ENCODE measurements at places on chromosomes 4 and X.

- DNase-seq: no peak
Observed at GRCh38 chrX:57528670-57529255, 63.0 kb upstream of the ZXDB start.

GRCh38 chr4:180296036-180296599 is 1947.1 kb upstream of the TENM3 start:
- DNase-seq: no peak

DNA sequence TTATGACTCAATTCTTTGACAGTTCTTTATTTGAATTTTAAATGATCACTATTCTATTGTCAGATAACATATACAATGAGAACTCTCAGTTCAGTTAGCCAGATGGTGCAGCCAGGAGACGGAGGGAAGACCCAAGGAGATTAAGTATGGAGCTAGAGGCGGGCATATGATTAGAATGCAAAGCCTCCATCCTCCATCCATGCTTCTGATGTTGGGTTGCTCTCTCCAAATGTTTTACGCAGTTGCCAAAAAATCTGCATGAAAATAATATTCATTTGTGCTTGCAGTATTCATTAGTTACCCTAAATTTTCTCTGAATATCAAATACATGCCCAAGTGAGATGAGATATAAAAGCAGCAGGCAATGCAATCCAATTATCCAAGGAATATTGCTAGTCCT is 874.8 kb downstream of the C4orf33 start:
- DNase-seq: no peak

GRCh38 chrX:3521396-3521795 is 174.9 kb upstream of the MXRA5 start:
- no peak for DNase-seq

- no peak for DNase-seq
Observed at GRCh38 chr4:76601791-76602190, 166.8 kb downstream of the SHROOM3 start.

GRCh38 chrX:11781734-11782370 is 23.8 kb downstream of the MSL3 start:
- DNase-seq: no peak

DNA sequence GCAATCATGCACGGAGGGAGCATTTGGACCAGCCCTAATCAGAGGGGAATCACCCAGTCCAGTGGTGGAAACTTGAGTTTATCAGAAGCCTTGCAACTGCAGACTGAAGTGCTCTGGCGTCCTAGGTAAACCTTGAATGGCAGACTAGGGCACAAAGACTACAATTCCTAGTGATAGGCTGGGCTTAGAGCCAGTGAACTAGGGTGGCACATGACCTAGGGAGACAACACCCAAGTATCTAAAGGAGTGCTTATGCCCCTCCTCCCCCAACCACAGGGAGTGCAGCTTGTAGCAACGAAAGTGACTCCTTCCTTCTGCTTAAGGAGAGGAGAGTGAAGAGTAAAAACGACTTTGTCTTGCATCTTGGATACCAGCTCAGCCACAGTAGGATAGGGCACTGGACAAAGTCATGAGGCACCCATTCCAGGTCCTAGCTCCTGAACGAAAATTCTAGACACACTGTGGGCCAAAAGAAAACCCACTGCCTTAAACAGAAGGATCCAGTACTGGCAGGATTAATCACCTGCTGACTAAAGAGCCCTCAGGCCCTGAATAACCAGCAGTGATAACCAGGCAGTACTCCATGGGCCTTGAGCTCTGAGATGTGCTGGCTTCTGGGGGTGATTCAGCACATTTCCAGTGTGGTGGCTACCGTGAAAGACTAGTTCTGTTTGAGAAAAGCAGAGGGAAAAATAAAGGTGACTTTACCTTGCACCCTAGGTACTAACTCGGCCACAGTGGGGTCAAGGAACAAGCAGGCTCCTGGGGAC is 58.7 kb upstream of the STARD8 start:
- no peak for DNase-seq

DNA sequence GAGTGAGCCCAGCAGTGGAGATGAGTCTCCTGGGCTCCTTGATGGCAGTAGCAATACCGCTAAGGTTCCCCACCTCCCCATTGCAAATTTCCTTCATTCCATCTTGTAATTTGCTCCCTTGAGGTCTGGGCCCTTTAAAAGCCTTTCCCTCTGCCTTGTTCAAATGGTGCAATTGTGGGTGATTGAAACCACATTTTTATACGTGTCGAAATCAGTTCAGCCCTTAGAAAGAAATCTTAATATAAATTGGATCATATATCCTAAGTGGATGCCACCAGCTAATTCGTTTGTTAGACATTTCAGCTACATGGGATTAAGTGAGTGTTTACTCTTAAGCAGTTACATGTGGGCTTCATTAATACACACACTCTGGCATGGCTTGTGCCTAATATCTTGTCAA is 68.6 kb downstream of the NHS start:
- DNase-seq: no peak

- no peak for DNase-seq
Observed at GRCh38 chrX:25012793-25013631, 2.8 kb downstream of the ARX start.

GRCh38 chr4:25592736-25593135 is 62.9 kb upstream of the SLC34A2 start:
- no peak for DNase-seq

DNA sequence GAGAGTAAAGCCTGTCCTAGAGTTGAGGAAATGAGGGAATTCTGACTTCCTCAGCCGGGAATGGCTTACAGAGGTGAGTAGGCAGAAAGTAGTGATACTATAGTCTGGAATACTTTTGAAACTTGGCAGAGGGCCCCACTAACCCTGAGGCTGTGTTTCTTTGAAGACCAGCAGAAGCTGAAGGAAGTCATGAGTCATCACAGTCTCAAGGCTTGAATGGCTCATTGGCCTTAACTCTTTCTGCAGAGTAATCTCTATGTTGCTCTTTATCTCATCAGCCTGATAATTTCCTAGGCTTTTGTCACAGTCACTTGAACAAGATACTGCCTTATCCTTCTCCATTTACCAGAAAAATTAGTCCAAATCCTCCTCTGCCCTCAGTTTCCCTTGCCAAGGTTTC is 80.8 kb downstream of the ANKRD50 start:
- DNase-seq: no peak

- no peak for DNase-seq
Observed at GRCh38 chr4:69858690-69859089, 1.3 kb downstream of the SULT1E1 start.

- no peak for DNase-seq
Observed at GRCh38 chrX:45070116-45071007, 130.3 kb downstream of the DIPK2B start.

DNA sequence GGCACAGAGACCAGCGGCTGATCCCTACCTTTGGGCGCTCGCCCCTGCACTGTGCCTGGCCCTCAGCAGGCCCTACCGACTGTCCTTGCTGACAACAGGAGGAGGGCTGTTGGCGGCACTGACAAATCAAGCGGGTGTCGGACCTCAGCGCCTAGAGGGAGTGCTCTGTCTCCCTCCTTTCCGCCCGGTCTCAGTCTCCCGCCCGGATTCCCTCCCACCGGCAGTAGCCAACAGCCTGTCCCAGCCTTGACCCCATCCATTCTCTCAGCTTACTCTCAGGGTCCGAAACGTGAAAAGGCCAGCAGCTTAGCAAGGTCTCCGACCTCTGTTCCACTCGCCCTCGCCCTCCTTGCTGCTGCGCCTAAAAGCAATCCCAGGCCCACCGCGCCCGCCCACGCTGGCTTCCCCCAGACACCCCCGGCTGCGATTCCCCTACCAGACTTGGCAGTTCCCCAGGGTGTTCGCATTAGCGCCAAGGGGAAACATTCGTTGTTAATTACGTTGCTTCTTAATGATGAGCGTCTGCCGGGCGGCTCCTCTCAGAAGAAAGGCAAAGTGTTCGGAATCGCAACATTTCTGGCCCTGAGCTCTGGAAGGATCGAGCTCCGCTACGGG is 96.2 kb downstream of the SOWAHB start:
- no peak for DNase-seq

DNA sequence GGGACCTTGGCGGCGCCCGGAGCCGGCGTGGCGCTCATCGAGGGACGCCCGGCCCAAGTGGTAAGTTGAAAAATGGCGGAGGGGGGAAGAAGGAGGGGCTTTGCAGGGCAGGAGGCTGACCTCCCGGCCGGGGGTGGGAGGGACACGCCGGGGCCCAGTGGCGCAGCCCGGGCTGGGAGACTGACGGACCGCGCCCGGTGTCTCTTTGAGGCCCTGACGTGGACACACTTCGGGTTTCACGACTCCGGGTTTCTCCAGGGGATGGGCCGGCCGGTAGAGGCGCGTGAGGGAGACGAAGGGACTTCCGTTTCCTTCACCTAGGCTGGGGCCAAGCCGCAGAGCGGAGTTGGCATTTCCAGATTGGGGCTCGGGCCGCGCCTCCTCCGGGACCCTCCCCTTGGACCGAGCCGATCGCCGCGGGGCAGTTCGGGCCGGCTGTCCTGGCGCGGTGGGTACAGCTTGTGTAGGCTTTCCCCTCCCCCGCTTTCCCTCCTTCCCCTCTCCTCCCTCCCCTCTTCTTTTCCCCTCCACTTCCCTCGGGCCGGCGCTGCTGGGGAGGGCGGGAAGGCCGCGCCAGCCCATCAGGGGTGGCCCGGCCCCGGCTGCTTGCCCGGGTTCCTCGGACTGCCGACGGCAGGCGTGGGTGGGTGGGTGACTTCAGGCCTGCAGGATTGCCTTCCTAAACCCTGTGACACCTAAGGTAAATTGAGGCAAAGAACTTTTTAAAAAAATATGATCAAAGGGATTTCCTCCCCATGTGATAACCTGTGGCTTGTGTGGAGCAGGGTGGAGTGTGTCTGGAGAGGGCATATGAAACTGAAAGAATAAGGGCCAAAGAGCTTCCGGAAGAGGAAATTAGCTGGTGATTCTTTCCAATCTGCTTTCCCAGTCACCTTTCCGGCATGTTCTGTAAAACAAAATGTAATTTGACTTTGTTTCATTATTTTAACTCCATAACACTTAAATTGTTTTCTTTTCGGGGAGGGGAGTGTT is at the start of gene XIAP:
XIAP (plus strand) TSS at position 208 of the 993 bp plus-strand sequence. CDS start 25,610 bp downstream, outside the sequence.
- DNase-seq: peak; percentile 40

- DNase-seq: no peak
Observed at GRCh38 chr4:2497324-2497723, 28.4 kb downstream of the RNF4 start.

GRCh38 chr4:48698029-48698971 is 81.8 kb downstream of the FRYL start:
- no peak for DNase-seq

DNA sequence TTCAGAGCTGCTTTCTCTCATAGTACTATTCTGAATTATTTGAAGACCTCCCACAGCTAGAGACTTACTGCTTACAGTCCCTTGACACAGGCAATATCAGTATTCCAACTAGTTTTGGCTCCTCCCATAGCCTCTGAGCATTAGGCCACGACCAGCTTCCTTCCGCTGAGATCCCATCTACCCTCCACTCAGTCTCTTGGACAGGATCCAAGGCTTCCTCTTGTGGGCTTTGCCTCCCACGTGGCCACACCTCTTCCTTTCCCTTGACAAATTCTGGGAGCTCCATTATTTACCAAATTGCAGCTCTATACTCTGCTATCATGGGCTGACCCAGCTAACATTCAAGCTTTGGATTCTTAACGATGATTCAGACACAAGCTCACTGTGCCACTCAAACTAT is 470.4 kb upstream of the GALNT7 start:
- DNase-seq: no peak

DNA sequence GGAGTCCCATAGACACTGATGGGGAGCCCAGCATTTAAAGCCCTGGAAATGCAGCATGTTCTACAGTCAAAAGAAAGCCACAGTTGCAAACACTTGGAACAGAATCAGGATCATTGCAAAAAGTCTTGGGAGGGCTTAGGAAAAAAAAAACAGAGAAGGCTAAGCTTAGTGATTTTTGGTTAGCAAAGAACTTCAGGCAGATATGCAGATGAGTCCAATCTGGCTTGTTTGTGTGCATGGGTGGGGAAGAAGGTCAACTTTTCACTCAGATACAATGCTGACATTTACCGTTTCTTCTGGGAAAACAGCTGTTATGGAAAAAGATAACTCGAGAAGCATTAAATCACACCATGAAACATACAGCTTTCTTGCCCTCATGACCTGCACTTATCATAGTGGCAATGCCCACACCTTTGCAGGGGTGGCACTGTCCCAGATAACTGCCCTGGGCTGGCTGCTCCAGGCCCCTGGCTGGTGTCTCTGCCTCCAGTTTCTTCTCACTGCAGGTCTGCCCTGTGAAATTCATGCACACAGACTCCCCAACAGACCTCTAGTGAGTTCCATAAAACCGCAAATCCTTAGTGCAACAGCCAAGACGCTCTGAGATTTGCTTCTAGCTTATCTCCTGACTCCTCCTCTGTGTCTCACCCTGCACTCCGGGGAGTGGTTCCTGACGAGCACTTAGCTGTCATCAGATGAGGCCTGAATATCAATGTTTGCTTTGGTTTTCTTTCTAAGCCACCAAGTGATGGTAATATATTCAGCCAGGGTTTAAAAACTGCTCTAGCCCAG is 99.2 kb downstream of the DRD5 start:
- DNase-seq: no peak

- no peak for DNase-seq
Observed at GRCh38 chr4:120796271-120796670, 126.3 kb downstream of the PRDM5 start.

DNA sequence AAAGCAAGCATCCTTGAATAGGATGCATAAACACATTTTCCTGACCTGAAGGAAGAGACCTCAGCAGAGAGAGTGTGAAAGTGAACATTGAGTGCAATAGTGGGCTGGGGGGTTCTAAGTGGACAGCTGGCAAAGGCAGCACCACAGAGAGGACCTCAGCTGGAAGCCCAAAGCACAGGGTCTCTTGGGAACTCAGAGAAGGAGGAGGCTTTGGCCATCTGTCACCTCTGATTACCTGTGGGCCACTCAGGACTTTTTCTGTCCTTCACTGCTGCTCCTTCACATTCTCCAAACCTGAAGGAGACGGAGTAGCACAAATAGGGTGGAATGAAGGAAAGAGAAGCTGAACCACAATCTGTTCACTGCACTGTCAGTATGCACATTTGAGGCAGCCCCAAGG is 37.9 kb upstream of the FAT4 start:
- no peak for DNase-seq

GRCh38 chr4:83751336-83751949 is 215.5 kb downstream of the GPAT3 start:
- no peak for DNase-seq

DNA sequence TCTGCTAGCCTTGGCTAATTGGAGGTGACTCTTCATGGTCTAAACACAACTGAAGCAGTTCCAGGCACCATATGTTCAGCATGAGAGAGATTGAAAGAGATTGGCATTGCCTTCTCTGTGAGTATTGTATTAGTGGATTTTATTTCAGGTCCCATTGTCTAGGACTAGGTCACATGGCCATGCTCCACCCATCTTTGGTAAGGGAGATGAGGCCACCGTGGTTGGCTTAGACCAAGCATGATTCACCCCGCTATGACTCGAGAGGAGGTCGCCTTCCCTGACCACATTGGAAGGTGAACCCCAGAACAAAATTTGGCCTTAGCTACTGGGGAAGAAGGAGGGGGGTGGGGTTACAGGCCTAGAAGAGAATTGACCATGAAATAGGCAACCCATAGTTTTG is 109.9 kb upstream of the BCOR start:
- no peak for DNase-seq

DNA sequence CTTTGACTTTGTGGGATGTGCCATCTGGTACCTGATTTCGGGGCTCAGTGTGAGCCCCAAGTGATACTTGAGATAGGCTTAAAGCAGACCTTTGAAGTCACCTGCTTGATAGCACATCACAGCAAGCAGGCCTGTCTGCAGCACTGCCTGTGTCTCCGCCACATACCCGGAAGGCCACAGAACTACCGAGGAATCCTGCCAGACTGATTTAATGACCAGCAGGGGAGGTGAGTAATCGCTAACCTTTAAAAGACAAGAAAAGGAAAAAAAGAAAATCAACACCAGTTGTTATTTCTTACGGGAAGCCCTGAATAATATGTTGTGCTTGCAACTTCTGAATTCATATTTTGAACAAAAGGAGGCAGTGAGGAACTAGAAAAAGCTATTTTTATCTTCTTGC is 6.8 kb downstream of the PTCHD1 start:
- no peak for DNase-seq
